ENCODE measurements at places on chromosomes 1 and 21.

DNA sequence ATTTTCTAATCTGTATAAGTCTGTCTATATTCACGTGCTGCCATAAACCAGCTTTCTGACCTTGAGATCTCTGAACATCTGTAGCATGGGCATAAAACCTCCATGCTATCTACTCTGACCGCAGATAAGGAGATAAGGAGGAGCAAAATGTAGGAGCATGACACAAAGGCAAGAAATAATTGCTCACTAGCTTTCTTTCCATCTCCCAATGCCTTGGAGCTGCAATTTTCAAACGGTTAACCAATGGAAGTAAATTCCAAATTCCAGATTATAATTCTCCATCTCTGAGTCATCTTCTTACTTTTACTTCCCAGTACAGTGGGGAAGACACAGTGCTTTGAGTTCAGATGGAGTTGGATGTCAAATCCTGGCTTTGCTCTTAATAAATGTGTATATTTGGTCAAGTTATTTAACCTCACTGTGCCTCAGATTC is 41.6 kb downstream of the CD58 start:
- DNase-seq = no peak

DNA sequence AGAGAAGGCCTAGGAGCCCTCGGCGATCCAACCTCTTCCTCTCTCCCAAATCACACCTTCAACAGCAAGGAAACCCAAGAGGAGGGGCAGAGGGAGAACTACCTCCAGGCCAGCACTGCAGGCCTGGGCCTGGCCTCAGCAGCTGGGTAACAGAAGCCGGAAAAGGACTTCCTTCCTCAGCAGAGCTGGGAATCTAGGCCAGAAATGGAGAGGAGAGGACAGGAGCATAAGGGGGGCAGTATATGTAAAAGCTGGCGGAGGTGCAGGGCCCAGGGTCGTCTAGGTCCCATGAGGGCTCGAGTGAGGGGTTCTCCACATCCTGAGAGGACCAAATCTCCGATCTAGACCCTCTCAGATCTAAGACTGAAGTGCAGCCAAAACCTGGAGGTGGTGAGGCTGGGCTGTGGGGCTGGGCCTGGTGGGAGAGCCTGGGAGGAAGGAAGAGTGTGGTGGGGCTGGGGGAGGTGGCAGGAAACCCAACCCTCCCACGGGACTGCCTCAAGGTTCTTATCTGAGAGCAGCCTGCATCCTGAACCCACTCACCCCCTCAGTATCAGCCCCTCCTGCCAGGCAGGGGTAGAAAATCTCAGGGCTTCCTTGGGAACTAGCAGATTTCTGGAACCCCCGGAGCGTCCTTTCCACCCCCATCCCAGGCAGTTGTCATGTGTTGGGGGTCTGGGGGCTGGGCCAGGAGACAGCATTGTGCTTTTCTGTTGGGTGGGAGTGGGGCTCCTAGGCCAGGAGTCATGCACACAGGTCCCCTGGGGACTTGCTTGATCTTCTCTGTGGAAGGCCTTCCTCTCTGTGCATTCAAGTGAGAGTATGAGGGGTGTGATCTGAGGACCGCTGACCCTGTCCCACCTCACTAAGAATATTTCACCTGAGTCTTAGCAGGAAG is 33.0 kb downstream of the PIK3C2B start:
- DNase-seq = peak; percentile 63

DNA sequence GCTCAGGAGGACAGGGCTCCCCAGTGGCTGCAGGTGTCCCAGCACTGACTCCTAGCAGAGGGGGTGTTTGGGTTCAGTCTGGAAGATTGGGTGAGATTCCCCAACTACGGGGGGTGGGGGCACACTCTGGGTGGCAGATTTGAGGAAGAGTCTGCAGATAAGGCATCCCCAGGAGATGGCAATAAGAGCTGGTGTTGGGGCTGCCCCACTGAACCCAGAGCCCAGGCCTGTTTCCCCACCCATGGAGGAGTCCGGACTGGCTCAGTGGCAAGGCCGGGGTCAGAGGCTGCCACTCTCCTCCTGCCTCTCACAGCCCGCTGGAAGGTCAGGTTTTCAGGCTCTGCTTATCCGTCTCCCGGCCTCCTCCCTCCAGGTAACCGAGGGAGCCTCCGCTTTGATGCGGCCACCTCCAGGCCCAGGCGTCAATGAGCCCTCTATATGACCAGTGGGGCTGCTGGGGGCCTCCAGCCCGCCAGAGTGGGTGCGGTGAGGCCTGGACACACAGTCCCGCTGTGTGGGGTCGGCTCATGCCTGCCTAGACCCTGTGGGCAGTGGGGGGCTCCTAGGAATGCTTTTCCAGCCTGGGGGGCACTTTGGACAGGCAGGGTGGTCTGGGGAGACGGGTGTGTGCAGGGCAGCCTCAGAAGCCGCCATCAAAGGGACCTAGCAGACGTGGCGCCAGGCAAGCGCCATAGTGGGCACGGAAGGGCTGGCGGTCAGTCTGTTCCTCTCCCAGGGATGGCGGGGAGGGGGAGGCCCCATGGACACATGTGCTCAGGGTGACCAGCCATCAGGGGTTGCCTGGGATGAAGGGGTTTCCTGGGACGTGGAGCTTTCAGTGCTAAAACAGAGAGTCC is 28.9 kb upstream of the RUNX3 start:
- no peak for DNase-seq

DNA sequence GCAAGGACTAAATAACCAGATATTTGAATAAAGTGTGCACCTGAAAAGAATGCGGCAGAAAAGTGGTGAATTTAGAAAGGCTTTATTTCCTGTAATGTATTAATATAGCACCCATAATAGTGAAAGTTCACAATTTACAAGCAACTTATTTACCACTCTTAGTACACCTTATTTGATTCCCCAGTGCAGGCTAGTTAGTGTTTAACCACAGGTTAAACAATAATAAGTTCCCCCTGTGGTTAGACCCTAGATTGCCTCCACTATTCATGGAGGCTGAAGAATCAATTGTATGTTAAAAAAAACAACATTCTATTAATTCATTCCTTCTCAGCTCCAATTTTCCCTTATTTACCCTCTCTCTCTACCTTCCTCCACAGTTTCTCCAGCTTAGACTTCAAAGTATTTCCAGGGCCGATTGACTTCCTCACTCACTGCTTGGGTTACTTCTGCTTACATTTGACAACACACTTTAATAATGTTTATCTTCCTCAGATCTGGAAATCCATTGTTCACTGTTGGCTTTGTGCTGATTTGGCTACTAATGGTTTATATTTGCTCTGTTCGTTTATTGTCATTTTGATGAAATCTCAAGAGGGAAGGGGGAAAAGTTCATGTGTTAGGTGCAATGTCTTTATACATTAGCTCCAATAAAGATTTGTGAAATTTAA is 796.3 kb downstream of the BRINP3 start:
- DNase-seq = no peak

GRCh38 chr1:23574265-23574754 is 15.0 kb upstream of the ID3 start:
- DNase-seq = no peak

- no peak for DNase-seq
Observed at GRCh38 chr21:42161401-42161955, 57.5 kb upstream of the ABCG1 start.

DNA sequence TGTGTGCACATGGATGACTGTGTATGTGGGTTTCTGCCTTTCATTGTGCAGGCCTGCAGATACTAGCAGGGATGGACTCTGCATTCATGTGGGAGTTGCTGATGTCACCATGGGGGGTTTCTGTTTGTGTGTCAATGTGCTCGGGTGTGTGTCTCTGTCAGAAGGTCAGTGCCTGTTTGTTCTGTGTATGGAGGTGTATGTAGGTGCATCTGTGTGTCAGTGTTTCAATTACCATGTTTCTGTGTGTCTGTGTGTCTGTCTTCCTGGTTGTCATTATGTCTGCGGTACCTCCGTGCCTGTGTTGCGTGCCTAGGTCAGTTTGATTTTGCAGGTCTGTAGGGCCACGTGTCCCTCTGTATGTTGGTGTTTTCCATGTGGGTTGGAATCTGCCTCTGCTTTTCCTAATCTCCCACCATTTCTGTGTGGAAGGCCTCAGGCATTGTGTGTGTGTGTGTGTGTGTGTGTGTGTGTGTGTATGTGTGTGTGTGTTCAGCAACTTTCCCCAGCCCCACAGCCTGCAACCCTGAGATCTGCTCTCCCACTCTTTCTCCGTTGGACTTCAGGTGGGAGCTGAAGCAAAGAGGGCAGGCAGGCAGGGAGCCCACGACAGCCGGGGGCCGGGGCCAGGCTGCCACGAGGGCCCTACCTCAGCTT is 36.7 kb upstream of the WASF2 start:
- peak; percentile 67 for DNase-seq

GRCh38 chr1:157230500-157230899 is 92.3 kb upstream of the ETV3 start:
- no peak for DNase-seq

- DNase-seq = no peak
Observed at GRCh38 chr1:241637604-241638003, 2.6 kb downstream of the CHML start.

DNA sequence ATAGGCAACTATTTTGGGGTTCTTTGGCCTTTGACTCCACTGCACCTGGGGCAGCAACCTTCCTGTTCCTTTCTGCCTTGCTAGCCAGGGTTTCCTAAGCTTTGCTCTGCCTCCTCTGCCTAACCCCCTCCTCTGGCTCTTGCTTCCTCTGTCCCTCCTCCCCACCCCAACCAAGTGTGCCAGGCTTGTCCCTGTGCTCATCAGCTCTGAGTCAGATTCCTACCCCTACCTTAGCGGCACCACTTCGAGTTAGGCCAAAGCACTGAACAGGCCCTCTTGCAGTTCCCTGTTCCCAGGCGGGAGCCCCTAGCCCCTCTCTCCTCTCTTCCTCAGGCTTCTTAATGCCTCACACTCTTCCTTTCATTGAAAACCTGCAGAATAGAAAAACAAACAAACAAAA is 74.8 kb upstream of the HAO2 start:
- no peak for DNase-seq

- DNase-seq = no peak
Observed at GRCh38 chr1:151193856-151194255, 3.9 kb upstream of the VPS72 start.

DNA sequence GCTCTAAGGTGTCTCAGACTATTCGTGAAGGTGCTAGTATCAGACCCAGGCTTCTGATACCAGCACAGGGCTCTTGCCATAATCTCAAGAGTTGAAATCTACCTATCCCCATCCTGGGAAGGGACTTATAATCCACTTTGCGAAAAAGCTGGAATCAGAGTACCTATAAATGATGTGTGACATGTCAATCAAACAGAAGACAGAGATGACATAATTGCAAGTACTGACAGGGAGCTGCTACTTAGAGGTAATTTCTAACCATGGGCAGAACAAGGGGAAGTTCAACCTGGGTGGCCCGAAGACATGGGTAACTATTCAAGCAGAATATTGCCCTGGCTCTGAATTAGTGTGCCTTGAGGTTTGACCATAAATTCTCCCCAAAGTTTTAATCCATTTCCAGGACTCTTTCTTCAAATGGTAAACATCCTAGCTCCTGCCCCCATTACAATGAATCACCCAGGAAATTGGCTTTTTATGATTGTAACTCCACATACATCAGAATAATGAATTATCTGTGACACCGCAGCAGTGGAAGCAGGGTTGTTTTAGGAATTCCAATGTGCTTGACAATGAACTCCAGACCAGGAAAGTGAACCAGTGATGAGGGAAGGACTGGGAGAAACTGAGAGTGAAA is 37.2 kb downstream of the KANK4 start:
- DNase-seq = no peak

DNA sequence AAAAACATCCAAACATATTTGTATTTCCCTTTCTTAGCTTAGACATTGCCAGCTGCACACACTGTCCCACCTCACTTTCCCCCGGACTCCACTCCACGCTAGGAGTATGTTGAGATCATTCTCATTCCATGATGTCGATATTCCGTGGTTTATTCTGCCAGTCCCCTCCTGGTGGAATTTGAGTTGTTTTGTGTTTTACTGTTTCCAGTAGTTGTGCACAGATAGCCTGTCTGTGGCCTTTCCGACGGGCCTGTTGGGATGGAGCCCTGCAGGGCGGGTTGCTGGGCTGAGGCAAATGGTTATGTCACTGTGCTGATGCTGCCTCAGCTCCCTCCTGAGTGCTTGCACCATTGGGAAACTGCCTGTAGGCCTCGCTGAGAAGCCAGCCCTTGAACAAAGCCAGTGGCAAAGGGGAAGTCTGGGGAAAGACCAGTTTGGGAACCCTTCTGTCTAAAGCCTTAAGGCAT is 12.8 kb downstream of the TRAPPC10 start:
- no peak for DNase-seq

DNA sequence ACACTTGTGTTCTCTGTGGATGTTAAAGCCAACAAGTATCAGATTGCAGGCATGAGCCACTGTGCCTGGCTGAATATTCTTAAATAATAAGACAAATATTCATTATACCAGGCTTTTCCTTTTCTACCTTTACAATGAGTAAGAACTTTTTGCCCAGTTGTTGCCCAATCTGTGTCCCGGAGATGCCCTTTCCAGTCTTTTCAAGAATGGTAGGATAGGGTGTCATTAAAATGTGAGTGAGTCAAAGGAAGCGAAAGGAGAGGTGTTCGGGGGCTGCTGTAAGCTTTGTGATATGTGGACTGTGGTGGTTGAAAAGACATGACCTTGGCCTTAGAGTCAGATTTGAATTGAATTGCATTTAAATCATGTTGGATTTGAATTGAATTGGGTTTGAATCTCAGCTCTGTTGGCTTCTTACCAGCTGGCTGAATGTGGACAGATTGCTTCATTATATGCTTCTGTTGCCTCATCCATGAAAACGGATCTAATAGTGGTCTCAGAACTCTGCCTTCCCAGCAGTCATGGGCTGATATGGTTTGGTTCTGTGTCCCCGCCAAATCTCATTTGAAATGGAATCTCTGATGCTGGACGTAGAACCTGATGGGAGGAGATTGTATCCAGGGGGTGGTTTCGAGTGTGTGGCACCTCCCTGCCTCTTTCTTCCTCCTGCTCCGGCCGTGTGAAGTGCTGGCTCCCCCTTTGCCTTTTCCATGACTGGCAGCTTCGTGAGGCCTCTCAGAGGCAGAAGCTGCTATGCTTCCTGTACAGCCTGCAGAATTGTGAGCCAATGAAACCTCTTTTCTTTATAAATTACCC is 22.7 kb upstream of the AADACL3 start:
- DNase-seq = no peak

DNA sequence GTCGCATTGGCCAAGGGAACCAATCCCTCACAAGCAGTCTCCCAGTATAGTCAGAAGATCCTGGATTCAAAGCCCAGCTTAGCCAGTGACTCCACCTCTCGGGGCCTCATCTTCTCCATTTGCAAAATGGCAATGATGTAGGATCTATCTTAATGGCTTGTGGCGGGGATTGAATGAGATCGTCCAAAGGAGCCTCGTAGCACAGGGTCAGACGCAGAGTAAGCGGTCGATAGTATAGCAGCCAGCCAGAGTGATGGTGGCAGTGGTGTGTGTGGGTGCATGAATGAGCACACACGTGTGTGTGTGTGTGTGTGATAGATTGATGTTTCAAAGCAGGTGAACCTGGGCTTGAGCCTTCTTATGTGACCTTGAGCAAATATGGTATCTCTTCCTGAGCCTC is 79.8 kb upstream of the WNT4 start:
- DNase-seq = no peak

All from GM13976 (cell line).